Ecto neural progenitor cell (in vitro differentiated cells): ENCODE measurements at places on chromosomes 1 and 21.

GRCh38 chr1:228011721-228012311 lies 5.0 kb downstream of the WNT3A start:
- peak; percentile 43 for DNase-seq

DNA sequence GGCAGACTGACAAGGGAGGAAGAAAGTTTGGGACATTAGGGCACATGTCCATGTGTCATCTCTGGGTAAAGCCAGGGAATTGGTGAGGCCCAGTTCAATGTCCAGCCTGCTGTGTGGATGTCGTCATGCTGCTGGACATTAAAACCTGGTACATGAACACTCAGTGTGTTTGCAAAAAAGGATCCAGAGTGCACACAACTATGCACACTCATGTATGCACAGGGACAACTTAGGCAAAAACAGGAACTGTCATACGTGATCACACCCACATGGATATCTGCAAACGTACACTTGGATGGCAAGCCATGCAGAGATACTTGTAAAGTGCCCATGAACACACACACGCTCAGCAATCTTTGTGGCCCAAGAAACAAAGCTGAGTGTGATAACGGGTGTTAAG lies 47.9 kb upstream of the NEK2 start:
- peak; percentile 13 for DNase-seq

DNA sequence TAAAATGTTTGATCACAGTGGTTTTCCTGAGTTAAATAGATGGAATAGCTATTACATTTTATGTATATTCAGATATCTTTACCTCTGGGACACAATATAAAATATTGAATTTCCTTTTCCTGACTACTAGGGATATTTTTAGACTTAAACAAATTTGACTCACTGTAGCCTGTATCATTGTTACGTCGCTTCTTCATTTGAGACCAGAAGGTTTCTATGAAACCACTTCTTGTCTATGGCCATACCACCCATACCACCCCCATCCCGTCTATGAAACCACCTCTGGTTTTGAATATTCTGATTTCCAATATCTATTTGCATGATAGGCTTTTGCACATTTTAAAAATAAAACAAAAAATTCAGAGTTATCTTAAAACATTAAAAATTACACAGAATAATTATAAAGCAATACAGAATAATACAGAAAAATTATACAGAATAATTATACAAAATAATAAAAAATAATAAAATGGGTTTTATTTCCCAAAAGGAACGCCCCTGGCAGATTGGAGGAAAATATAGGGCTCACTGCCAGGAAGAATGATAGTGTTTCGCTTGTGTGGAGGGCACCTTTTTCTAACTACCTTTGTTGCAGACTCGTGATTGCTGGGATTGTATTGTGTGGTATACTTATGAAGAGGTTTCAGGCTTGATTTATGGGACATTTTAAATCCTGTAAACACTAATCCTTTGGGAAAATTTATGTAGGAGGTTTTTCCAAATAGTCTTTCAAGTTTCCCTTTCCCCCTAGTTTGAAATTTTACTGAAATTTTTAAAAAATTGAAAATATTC lies 4.7 kb downstream of the SPEN start:
- DNase-seq, result no peak

- DNase-seq, result peak; percentile 76
These were observed 288.7 kb upstream of the USP25 start for GRCh38 chr21:15441060-15441493.

DNA sequence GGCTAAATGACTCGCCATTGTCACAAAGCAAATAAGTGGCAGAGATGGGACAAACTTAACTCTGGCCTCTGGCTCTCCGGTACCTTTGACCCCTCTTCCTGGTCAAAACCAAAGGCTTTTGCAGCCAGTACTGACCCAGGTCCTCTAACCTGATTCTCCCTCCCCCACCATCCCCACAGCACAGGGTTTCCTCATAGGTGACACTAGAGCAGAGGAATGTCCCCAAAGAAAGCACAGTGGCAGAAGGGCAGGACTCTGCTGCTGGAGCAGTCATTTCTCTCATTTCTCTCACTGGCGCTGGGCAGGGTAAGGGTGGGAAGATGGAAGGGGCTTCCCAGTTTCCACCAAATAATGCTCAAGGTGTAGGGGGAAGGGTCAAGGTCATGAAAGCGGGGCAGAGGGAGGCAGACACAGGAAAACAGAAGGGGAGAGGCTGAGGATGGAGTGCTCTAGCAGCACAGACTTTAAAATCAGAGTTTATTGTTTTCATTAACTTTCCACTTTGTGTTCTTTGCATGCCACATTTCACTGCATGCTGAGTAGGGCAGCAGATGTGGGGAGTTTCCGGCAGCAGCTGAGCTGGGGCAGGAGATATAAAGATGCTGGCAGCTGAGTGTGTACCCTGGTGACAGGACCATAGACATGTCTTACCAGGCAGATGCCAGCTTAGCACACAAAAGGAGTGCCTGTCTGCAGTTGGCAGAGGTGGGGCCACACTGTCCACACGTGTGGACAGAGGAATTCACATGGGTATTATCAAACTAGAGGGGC lies 80.5 kb downstream of the FAM78B start:
- peak; percentile 24 for DNase-seq

- DNase-seq, result no peak
These were observed 336.8 kb upstream of the SGIP1 start for GRCh38 chr1:66197120-66197519.

DNA sequence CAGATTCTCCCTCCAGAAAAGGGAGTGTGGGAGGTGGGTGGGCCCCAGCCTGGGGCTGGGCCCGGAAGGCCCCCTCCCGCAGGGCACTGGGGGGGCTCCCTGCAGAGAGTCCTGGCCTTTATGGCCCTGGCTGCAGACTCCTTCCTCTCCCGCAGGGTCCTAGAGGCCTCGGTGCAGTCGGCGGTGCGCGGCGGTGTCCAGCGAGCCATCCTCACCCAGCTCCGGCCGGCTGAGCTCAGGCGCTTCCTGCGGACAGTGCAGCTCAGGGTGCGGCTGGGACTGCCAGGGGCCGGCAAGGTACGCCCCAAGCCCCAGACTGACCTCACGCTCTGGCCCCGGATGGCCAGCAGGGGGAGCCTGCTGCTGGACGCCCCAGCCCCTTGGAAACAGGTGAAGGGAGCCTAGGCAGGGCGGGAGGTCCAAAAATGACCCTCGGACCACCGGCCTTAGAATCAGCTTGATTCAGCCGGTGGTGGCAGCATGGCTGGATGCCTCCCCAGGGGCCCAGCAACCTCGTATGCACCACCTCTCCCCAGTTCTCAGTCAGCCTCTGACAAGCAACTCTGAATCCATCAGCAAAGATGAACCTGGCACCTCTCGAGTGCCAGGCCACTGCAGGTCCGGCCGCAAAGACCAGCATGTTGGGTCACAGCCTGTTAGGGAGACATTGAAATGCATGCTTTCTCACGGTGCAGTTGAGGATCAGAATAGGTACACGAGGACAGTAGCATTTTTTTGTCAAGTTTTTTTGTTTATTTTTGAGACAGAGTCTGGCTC lies 20.6 kb downstream of the MTHFR start:
- peak; percentile 89 for DNase-seq

GRCh38 chr21:35381743-35382310 lies 332.7 kb upstream of the RUNX1 start:
- DNase-seq, result no peak

DNA sequence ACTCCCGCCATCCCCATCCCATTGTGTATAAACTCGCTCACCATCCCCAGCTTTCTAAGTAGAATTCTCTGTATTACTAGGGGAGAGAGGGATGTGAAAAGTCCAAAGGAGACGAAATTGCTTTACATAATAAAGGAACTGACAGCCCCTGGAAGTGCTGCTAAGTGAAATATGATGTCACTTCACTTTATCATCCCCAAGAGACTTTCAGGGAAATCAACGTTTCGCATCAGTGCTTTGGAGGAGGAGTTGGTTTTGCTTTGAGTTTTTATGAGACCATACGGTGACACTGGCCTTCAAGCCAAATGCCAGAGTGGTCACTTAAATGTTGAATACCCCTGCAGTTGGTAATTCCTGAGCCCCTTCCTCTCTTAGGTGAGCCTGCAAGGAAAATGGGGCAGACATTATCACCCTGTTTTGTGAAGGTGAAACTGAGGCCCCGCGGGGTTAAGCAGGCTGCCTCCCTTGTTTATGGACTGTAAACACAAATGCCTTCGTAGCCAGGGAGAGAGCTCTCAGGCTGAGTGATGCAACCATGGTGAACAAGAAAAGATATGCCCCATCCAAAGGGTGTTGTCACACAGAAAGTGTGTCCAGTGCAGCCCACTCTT lies 58.4 kb upstream of the KAZN start:
- DNase-seq, result no peak

DNA sequence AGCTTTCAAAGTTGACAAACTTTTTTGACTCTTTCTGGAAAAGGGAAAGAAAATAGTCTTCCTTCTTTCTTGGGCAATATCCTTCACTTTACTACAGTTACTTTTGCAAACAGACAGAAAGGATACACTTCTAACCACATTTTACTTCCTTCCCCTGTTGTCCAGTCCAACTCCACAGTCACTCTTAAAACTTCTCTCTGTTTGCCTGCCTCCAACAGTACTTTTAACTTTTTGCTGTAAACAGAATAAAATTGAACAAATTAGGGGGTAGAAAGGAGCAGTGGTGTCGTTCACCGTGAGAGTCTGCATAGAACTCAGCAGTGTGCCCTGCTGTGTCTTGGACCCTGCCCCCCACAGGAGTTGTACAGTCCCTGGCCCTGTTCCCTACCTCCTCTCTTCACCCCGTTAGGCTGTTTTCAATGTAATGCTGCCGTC lies 160.8 kb upstream of the SGIP1 start:
- DNase-seq, result no peak

- DNase-seq, result no peak
These were observed 79.8 kb upstream of the ROR1 start for GRCh38 chr1:63693944-63694571.

DNA sequence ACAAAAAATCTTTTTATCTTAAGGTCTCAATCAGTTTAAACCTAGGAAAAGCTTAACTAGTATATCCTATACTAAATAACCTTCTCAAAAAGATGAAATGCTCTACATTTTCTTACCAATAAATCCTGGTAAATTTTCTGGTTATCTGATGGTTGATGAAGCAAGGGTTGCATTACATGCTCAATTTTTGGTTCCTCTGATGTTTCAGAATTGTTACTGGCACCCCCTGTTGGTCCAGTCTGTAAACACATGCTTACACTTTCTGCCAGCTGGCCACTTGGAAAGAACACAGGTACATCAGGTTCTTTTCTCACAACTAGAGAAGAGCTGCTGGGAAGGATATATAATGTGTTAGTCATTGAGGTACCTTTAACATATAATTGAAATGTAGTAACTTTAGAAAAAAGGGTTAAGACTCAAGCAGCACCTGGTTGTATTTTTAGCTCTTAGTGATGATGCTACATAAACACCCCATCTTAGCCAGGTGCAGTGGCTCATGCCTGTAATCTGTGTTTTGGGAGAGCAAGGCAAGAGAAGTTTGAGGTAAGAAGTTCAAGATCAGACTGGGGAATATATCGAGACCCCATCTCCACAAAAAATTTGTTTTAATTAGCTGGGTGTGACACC lies 30.9 kb upstream of the TAL1 start:
- no peak for DNase-seq

- DNase-seq, result no peak
These were observed 139.2 kb downstream of the USP25 start for GRCh38 chr21:15868940-15869339.

GRCh38 chr1:35062518-35063196 lies 16.5 kb upstream of the ZMYM1 start:
- DNase-seq, result no peak

GRCh38 chr1:29664711-29665110 lies 428.4 kb downstream of the PTPRU start:
- no peak for DNase-seq

DNA sequence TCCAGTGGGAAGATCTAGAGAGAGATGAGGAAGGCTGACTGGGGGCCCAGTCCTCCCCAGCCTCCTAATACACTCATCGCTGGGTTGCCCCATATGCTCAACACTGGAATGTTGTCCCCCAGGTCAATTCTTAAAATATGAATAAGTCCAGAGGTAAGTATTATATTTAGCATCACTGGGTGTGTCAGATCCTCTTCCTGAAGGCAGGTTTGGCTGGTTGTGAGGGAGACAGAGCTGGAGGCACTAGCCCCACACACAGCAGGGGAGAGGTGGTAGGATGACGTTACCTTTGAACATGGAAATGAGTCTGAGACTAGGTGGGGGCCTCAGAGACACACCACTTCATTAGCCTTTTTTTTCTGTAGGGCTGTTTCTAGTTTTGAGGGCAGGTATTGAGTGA lies 42.6 kb downstream of the SLC44A3 start:
- no peak for DNase-seq

DNA sequence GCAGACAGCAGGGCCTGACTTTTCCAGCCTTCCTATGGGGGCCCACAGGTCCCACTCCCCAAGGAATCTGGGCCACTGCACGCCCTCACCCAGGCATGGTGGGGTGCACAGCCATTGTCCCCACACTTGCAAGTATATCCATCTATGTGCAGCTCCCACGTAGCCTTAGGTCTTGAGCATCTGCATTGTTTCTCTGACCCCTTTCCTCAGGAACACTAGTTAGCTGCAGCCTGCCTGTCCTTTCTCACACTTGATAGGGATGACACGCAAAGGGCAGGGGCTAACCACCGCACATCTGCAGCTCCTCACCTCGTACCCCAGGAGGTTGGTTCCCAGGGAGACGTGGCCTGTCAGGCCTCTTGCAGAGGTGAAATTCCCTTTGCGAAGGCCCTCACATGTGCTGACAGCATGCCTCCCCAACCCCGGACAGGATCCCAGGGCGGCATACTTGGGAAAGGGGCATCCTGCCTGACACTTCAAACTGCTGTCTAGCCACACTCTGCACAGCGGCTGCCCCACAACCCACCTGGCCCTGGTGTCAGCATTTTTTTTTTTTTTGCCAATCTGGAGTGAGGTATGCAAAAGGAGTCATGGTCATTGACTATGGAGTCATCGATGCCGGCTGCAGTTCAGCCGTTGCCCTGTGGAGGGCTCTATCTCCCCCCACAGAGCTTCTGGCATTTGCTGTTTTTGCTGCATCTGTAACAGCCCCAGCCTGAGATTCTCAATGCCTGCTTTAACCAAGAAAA lies 5.0 kb downstream of the JMJD4 start:
- DNase-seq, result peak; percentile 66

DNA sequence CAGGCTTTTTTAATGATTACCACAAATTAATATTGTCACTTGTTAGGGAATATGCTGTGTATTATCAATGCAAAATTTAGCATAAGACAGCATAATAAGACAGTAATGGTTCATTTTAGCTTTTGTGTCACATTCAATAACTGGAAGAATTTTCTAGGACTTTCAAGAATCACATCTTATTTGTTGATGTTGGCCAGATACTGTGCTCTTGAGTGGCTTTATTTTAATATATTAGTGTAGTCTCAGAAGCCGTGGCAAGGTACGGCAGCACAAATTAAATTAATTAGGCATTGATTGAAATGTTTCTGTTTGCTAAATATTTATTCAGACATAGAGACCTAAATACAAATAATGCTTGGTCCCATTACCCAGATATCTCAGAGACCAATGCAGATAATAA lies 10.4 kb downstream of the IFI44L start:
- no peak for DNase-seq

GRCh38 chr1:155479205-155479604 lies 83.4 kb downstream of the ASH1L start:
- no peak for DNase-seq

GRCh38 chr1:172928412-172928811 lies 122.3 kb downstream of the TNFSF18 start:
- no peak for DNase-seq

GRCh38 chr1:234768569-234769283 lies 158.7 kb upstream of the IRF2BP2 start:
- no peak for DNase-seq

- DNase-seq, result no peak
These were observed 97.9 kb downstream of the DISP1 start for GRCh38 chr1:222912730-222913129.

- DNase-seq, result no peak
These were observed 81.7 kb upstream of the TSPAN2 start for GRCh38 chr1:115170961-115171392.
